ENCODE measurements at places on chromosomes 6 and 20.

DNA sequence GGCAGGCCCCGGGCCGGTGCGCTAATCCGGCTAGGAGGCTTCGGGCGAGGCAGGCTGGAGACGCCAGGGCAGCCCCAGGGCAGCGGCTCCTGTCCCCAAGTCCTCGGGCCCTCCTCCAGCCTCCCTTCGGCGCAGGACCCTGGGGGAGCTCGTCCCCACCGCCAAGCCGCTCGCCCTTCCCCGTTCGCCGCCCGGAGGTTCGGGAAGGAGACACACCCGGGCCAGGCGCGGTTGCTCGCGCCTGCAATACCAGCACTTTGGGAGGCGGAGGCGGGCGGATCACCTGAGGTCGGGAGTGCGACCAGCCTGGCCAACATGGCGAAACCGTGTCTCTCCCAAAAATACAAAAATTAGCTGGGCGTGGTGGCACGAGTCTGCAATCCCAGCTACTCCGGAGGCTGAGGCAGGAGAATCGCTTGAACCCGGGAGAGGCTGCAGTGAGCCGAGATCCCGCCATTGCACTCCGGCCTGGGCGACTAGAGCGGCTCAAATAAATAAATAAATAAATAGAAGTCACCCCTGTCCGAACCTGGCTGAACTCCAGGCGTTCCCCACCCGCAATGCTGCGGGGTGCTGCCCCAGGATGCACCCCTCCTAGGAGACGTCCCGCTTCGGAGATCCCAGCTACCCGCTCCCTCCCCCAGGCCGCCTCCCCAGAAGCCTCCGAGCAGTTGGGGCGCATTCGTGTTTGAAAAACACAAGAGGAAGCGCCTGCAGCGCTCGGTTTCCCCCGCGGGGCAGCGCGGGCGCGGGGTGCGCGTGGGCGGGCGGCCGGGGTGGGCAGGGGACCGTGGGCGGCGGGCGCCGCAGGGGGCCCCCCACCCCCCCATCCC is 27.5 kb downstream of the SERPINB9 start:
- no peak for DNase-seq

DNA sequence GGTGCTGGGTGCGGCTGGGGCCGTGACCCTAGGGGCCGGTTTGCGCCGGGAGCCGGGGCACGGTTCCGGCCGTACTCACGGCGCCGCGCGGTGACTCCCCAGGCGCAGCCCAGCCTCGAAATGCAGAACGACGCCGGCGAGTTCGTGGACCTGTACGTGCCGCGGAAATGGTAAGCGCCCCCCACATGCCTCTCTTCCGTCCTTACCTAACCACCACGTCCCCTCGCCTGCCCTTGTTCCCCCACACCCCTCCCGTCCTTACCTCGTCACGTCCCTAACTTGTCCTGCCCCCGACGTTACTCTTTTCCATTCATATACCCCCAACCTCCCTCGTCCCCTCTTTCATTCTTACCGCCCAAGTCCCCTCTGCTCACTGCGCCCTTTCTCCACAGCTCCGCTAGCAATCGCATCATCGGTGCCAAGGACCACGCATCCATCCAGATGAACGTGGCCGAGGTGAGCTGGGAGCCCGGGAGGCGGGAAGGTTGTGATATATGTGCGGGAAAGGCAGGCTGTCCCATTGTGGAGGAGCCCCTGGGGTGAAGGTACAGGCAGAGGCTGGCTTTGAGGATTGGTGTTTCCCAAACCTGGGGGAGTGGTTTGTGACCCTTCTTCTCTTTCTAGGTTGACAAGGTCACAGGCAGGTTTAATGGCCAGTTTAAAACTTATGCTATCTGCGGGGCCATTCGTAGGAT is 463 bp downstream of the RPS21 start:
- no peak for DNase-seq

DNA sequence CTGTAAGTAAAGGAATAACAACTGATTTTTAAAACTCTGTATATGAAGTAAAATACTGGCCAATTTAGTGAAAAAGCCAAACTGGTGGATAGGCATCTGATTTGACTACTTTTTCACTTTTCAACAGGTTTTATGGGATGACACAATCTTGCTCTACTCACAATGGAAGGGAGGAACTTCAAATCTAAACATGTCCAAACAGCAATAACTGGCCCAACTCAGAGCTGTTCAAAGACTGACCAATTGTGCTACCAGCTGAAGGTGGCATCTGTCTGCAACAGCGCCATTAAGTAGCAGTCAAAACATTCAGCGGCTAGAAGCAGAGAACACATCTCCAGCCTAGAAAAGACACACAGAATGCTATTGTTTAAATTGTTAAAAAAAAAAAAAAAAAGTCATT is 44.6 kb downstream of the SESN1 start:
- DNase-seq = no peak

GRCh38 chr6:14092316-14092715 is 25.3 kb upstream of the CD83 start:
- DNase-seq = no peak

- DNase-seq = no peak
These were observed 608.7 kb downstream of the TFAP2A start for GRCh38 chr6:9806195-9806594.

GRCh38 chr6:10278746-10279145 is 136.1 kb downstream of the TFAP2A start:
- no peak for DNase-seq

DNA sequence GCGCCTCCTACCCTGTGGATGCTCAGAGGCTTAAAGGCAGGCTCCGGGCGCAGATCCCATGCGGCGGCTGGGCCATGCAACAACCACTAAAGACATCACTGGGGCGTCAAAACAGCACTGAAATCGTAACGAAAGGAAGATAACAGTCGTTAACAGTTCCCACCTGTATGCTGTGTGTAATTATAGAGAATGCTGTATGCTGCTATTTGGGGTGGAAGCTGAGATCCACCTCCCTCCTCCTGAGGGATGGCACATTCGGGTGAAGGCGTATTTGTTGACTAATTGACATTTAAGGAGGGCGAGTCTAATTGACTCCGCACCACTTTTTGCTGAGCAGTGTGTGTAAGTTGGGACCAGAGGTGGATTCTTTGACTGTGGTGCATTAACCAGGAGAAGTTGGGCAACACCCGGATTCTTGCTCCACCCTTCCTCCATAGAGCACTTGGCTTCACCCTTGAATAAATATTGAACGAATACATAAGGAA is 687 bp downstream of the SLC35A1 start:
- no peak for DNase-seq

- no peak for DNase-seq
These were observed 384.1 kb downstream of the GRIK2 start for GRCh38 chr6:101777646-101778045.

DNA sequence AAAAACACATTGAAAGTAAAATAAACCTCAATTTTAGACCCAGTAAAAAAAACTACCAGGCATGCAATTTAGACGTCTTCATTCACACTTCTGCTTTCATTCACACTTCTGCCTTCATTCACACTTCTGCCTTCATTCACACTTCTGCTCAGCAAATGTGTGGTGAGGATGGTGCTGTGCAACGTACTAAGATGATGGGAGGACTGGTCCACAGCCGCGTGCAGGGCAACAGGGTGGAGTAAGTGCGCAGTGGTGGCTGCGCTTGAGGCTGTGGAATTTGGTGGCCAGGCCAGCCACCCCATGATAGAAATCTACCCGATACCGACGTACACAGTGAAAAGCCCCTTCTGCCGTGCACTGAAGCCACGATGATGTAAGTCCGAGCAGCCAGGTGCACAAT is 114.3 kb upstream of the CD93 start:
- peak; percentile 57 for DNase-seq

All from GM06990 (cell line).